SJCRH30 (cell line): ENCODE measurements at places on chromosomes 5 and 9. TPM values are rescaled to one million over a fixed set of nuclear protein-coding genes. Genes with fewer than 3 reads are reported as not detected.

DNA sequence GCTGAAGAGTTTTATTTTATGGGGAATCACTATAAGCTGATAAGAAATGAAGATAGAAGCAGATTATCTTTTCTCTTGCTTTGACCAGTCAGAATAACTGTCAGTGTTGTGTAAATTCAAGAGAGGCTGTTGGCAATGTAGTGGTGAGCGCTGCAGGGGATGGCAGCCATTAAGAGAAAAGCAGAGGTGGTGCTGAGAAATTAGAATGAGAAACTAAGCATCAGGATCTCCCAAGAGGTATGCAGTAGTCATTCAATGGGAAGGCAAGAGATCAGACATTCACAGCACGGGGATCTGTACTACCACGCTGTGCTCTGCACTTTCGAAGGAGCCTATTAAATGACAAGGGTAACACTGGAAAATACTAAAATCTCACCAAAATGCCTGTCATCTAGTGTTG, 768.5 kb upstream of the ACO1 start:
- H3K36me3 ChIP-seq: no peaks in the 10 kb centered on the region
- peaks cover 6% of the 10 kb centered on the region for H3K4me1 ChIP-seq
- no peaks in the 10 kb centered on the region for H3K27me3 ChIP-seq
- H3K27ac ChIP-seq: no peak overlapping the region

GABRP gene
- total RNA-seq: not detected in 2 replicates

GRCh38 chr5:93584596-93585040, 1.6 kb downstream of the NR2F1 start:
- peak overlapping the region; percentile 65 for H3K4me3 ChIP-seq
- H3K36me3 ChIP-seq: no peaks in the 10 kb centered on the region; the same call in none of the 2 replicates
- no peak overlapping the region for H3K27ac ChIP-seq
- no peaks in the 10 kb centered on the region for H3K4me1 ChIP-seq
- H3K27me3 ChIP-seq: no peaks in the 10 kb centered on the region
- DNase-seq: peak; percentile 46

- DNase-seq: peak; percentile 23
- H3K4me1 ChIP-seq: peaks cover 8% of the 10 kb centered on the region
- peak overlapping the region; percentile 36 for H3K4me3 ChIP-seq
- no peaks in the 10 kb centered on the region for H3K36me3 ChIP-seq
Measured at GRCh38 chr5:38650946-38651345, 94.5 kb upstream of the LIFR start.

RASGRF2 gene
- 6.7 and 6.9 TPM in 2 replicates for total RNA-seq

GRCh38 chr5:149680810-149681221, 49.3 kb upstream of the PPARGC1B start:
- H3K4me1 ChIP-seq: no peaks in the 10 kb centered on the region; the same call in none of the 2 replicates
- no peak overlapping the region for H3K27ac ChIP-seq
- no peak overlapping the region for H3K4me3 ChIP-seq
- DNase-seq: no peak
- no peaks in the 10 kb centered on the region for H3K36me3 ChIP-seq

COMMD10 gene
- 56.2 and 56.8 TPM in 2 replicates for total RNA-seq

GRCh38 chr9:90504486-90504885, 138.1 kb downstream of the DIRAS2 start:
- no peak overlapping the region for H3K27ac ChIP-seq
- no peaks in the 10 kb centered on the region for H3K27me3 ChIP-seq

LCN15 gene
- total RNA-seq: not detected in 2 replicates

DNA sequence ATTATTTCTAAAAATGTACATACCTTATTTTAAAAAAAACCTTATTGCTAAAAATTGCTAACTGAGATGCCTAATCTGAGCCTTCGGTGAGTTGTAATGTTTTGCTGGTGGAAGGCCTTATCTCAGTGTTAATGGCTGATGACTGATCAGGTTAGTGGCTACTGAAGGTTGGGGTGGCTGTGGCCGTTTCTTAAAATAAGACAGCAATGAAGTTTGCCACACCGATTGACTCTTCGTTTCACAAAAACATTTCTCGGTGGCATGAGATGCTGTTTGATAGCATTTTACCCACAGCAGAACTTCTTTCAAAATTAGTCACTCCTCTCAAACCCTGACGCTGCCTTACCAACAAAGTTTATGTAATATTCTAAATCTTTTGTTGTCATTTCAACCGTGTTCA, 14.7 kb downstream of the CENPK start:
- H3K27me3 ChIP-seq: no peaks in the 10 kb centered on the region
- no peak overlapping the region for H3K27ac ChIP-seq
- H3K4me1 ChIP-seq: no peaks in the 10 kb centered on the region
- H3K36me3 ChIP-seq: peaks cover 80% of the 10 kb centered on the region
- DNase-seq: no peak

DNA sequence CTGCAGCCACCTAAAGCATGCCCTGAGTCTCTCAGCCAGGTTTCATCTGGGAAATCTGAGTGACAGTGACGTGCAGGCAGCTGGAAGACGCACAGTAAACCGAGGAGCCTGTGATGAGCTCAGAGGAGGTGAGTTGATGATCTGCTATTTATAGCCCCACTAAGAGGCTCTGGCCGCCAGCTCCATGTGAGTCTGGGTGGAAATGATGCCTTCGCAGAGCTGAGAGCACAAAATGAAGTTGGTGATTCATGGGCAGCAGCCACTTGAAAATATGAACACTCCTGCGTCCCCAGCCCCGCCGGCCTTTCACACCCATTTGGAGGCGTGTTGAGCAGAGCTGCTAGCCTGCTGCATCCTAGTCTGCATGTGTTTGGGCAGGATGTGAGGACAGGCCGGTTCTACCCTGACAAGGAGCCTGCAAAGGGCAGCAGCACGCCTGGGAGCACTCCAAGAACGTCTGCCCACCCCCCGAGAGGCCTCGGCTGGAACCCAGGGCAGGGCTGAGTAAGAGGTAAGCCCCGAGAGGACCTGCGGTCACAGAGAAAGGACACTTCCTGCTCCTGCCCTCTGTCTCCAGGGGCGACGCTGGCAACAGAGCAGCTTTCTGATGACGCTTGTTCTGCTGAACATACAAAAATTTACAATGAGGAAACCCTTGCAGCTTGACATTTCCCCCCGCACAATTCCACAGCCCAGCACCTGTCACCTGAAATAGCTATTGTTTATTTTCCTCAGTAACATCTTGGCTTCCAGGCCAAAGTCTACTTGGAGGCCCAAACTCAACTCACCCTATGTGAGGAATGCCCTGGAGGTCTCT, 25.1 kb upstream of the CDKN2AIPNL start:
- peaks cover 2% of the 10 kb centered on the region; the same call in 1 of the 2 replicates for H3K4me1 ChIP-seq
- H3K27ac ChIP-seq: no peak overlapping the region
- peak; percentile 19 for DNase-seq
- peaks cover 10% of the 10 kb centered on the region for H3K27me3 ChIP-seq

GRCh38 chr5:55853818-55854217, 2.7 kb downstream of the IL31RA start:
- no peaks in the 10 kb centered on the region for H3K4me1 ChIP-seq
- DNase-seq: no peak
- H3K27ac ChIP-seq: no peak overlapping the region
- H3K4me3 ChIP-seq: no peak overlapping the region
- no peaks in the 10 kb centered on the region for H3K36me3 ChIP-seq

SLC6A3 gene
- total RNA-seq: 0.04 and 0.23 TPM in 2 replicates
